ENCODE measurements at places on chromosomes 5 and 9.

DNA sequence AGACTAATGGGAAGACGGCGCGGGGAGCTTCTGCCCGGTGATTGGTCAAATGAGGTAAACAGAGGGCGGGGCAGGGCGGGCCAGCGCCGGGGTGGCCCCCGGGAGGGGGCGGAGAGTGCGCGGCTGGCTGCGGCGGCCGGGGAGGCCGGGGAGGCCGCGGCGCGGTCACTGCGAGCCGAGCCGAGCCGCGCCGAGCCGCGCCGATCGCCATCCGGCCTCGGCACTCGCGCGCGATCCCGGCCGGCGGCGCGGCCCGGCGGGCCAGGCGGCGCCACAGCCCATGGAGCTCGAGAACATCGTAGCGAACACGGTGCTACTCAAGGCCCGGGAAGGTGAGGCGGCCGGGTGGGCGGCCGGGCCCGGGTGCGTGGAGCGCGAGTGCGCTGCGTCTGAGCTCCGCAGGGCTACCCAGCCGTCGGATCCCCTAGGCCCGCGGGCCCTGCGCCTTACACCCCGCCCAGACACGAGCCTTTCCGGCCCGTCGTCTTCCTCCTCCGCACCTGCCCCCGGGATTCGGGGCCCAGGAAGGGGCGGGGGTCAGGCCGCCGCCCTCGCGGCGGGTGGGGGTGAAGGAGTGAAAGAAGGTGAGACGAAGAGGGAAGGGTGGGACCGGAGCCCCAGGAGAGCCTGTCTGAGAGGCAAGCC, at the start of gene GRK6:
Gene GRK6 (plus strand): TSS at position 111 of the 645 bp plus-strand sequence. CDS start 170 bp downstream, at position 281.
- DNase-seq = peak; percentile 54

GRCh38 chr5:26700759-26701384, 337.5 kb downstream of the CDH9 start:
- peak; percentile 45 for DNase-seq

DNA sequence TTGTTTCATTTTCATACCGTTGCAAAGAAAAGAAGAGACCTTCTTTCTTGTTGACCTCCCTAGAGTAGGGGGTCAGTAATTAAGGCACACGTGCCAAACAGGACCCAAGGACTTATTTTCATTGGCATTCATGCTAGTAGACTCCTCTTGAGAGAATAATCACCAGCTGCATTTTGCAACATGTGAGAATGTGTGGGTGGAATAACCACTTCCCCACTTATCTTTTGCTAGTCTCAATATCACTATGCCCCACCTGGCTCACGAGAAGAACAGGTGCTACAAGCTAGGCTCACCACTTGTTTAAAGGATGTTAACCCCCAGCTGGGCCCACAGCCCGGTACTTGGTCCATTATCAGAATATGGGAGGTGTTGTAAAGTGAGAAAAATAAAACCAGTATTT, 460.7 kb upstream of the MEF2C start:
- peak; percentile 50 for DNase-seq

DNA sequence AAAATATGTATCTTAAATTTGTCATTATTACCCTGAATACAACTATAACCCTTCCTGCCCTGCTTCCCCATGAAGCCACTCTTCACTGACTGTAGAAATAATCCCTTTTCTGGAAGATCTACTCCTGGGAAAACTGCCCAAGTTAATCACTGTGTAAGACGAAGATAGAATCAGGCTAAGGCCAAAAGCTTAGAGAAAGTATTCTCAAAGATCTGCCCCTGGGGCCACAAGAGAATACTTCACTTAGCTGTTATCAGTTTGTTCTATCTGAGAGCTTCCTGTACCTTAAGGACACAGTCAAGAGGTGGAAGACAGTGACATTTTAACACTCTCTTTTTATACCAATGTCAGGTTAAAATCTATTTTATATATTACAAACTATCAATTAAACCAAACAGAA, 33.8 kb downstream of the RNF145 start:
- no peak for DNase-seq

GRCh38 chr5:127136908-127137307, 63.6 kb upstream of the C5orf63 start:
- DNase-seq = no peak

DNA sequence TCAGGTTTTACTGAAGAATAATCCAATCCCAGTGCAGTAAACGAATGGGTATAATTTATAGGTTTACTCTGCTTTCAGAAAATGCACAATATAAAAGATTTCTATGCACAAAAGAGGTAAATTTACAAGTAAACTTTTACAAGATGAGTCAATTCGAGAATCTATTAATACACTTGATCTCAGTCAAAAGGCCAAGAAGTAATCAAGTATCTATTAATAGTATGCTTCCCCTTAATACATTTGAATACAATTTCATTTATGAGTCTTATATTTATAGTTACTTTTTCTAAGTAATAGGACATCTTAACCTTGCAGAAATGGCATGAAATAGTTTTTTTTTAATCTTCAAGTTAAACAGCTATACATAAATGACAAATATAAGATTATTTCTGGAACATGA, 355.2 kb upstream of the EFNA5 start:
- DNase-seq = no peak

DNA sequence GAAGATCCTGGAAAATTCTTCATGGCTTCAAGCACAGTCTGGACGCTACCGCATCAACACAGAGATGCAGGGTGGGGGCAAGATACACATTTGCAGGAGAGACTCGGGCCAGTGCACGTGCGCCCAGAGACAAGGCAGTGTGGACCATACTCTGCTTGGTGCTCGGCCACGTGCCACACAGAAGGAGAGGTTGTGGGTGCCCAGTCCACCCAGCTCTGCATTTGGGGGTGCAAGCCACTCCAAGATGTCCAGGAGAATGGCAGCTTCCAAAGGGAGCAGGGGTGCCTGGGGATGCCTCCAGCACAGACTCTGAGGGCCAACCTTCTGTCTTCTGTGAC, 4.3 kb downstream of the NKD2 start:
- no peak for DNase-seq

GRCh38 chr5:134142806-134143205, 28.3 kb downstream of the TCF7 start:
- DNase-seq = no peak

DNA sequence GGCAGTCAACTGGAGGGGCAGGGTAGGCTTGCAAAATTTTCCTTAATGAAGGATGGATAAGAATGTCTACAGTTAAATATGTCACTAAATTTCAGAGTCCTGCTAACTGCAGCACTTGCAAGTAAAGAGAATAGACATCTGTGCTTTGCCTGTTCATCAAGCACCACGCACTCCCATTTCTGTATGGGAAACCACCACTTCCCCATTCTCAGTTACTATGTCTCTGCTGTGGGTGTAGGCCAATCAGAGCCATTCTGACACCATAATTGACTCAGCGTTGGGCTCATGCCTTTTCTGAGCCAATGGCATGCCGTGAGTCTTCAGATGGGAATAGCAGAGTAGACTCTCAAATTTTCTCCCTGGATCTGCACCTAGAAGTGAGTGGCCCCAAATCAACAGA, 247.5 kb downstream of the GABRB2 start:
- no peak for DNase-seq

DNA sequence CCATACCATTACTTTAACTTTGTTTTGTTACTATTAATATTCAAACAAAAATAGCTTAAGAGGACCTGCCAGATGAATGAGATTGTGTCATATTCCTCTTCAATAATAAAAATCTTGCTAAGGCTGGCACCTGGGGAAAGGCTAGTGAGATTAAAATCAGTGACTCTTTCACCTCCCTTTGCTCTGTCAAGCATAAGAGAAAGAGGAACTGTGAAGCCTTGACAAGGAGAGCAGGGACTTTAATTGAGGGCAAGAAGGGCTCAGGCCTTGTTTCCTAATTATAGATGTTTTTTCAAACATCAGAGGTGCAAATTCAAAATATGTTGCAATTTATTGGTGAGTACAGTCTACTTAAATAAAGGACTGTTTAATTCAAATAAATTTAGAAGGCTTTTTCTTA, 91.7 kb downstream of the SPATA31D1 start:
- DNase-seq = no peak

DNA sequence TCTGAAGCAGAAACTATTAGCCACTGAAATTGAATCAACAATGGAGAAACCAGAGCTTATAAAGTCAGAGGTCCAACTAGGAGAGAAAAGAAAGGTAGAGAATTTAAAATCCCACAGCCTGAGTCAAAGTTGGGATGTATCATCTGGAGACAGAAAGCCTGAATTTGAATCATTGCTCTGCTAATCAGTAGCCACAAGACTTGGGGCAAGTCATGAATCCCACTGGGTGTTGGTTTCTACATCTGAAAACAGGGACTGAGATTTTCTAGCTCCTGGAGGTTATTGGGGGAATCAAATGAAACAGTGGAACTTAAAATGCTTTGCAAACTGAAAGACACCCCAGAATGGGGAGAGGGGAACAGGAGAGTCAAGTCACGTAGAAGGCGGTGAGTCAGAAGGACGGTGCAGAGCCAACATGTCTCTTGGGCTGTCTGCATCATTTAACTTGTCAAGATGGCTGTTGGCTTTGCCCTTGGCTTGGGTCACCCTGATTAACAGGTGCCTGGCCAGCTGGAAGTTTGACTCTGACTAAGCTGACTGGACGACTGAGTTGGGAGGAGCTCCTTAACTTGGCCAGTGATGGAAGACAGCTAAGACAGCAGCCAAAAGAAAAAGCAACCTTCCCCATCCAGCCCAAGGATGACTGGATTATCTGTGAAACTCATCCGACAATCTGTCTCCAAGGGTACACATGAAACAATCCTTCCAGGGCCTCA, 60.6 kb upstream of the ADRA1B start:
- DNase-seq = no peak

GRCh38 chr9:84772511-84772910, 103.0 kb downstream of the NTRK2 start:
- no peak for DNase-seq

DNA sequence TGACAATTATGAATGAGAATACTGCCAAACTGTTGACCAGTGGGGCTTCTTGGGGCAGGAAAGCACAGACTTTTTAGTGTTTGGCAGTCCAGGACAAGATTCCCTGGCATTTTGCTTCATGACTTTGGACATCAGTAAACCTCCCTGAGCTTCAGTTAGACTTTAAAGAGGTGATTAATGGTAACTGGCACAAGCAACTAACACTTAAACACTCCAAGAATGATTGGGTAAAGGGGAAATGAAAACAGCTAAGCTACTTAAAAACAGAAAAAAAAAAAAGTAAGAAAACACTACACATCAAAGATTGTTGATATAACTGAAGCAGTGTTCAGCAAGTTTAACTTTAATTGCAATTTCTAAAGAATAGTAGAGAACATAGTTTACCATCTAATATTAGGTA, 13.4 kb downstream of the PAIP1 start:
- DNase-seq = no peak

DNA sequence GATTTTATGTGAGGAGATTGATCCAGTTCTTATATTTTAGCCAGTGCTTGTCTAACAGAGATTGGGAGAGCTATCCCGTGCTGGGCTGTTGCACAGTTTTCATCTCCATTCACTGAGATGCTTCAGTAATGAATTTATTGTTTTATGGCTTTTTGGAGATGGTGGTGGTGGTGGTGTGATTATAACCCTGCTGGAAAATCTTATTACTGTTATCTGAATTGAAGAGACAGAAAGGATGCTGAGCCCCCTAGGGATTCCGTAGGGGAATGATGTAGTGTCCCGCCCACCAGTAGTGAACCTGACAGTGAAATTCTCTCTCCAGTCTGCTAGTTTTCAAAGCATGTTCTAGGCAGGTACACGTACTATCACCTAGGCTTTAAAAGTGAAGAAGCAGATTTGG, 1.9 kb downstream of the RAI14 start:
- DNase-seq = no peak

DNA sequence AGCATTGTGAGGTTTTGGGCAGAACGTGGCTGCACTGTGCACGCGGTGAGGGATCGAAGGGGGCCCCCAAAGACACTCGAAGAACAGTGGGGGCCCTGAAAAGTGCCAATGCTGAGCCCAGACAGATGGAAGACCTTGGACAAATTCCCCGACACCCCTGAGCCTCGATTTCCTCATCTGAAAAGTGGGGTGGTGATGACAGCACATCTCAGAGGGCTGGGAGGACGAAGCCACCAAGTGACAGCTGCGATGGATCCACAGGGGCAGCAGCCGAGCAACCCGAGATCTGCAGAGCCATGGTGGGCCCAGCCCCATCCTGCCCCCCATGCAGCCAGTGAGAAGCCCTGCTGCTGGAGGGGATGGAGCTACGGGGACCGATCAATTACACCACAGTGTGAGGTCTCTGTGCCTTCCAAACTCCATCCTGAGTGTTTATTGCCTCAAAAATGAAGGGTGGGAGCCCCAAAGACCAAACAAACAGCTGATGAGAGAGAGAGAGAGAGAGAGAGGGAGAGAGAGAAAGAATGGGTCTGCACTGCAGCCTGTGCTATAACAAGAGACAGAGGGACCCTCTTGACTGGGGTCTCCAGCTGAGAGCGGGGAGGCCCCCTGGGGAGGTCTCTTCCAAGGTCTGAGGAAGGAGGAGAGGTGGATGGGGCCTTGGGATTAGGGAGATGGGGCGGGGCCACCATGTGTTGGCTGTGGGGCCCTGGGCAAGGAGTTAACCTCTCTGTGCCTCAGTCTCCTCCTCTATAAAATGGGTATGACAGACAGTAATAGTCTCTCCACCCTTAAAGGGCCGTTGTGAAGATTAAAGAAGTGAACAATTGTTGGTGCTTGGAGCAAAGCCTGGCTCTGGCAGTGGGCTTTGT, 134.4 kb upstream of the IER5L start:
- no peak for DNase-seq

GRCh38 chr9:95819636-95820035, 55.9 kb upstream of the ERCC6L2 start:
- no peak for DNase-seq

DNA sequence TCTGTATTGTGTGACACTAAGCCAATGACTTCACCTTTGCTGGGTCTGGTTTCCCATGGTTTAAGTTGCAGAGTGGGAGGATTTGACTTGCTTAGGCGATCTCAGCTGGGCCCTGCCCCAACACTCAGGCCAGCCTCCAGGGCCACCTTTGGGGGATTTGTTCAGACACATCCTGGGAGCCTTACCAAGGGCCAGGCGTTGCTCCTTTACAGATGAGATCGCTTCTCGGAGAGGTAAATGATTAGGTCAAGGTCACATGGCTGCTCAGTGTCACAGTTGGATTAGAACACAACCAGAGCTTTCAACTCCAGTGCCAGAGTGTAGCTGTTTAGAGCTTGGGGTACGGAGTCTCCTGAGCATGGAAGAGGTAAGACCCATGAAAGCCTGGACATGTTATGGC, 57.5 kb downstream of the COL27A1 start:
- no peak for DNase-seq

DNA sequence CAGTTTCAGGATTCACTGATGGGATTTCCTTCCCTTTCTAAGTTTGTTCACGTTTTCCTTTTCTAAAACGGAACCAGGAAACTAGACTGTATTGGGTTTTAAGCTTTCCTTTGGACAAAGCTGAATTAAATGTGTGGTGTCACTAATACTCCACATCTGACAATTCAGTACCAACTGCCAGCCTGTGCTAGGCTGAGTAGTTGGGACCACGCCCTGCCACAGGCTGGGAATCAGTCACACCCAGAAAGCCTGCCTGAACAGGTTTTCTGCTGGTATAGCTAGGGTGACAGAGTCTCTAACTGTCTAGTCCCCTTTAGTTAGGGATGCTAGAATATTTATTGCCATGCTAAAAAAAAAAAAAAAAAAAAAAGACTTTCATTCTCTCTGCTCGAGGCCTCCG, 15.6 kb downstream of the SPACA9 start:
- peak; percentile 6 for DNase-seq

GRCh38 chr5:72171667-72172066, 64.4 kb downstream of the MAP1B start:
- DNase-seq = no peak

Measured in NCI-H345 (cell line).